ENCODE measurements at places on chromosomes 1 and 21.

GRCh38 chr1:29858646-29859045, 622.3 kb downstream of the PTPRU start:
- DNase-seq, result no peak

DNA sequence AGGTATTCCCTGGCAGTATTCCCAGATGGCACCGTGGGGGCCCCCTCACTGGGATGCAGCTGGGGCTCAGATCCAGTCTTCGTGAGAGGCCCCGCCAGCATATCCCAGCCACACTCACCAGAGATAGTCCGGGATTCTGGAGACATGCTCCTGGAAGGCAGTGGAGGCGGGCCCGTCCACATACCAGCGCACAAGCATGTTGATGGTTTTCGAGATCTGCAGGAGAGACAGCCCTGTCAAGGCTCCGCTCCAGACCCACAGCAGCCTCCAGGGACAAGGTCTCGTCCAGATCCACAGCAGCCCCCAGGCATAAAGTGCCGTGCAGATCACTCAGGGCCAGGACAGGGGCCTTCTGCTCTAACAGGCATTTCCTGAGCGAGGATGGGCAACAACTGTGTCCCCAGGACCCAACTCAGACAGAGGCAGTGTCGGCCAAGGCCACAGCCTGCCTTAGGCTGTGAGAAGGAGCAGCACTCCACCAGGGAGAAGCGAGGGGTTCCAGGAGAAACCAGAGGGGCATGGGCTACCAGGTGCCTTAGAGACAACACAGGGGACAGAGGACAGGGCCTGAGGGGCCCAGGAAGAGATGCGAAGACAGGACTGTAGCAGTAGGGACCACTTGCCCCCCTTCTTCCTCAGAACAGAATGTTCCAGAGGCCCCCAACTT, 14.8 kb downstream of the LSS start:
- peak; percentile 58 for DNase-seq

DNA sequence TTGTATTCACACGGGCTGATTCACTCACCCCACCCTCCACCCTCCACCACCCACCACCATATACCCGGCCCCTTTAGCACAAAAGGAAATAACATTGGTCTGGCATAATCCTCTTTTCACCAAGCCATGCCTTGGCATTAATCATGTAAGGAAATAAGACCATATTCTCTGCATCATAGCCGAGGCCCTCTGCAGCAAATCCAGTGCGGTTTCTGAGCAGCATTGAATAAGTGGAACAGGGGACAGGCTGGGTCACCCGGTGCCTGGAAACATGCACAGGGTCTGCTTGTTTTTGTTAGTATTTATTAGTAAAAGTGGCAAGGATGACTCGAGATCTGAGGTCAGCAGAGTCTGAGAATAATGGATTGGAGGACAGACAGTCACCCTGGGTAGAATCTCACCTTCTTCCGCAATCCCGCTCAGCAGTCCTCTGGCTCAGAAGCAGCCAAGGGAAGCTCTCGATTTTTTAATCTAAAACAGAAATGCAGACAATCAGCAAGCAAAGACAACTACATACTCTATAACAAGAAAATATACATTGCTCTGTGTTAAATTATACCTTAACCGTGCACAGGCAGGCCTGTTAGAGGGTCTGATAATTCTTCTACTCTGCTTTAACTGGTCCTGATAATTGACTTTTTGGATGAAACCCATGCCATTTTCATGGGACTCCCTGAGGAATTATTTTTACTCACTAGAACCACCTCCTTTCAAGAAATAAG, 52.4 kb upstream of the CDC42BPA start:
- DNase-seq, result no peak

DNA sequence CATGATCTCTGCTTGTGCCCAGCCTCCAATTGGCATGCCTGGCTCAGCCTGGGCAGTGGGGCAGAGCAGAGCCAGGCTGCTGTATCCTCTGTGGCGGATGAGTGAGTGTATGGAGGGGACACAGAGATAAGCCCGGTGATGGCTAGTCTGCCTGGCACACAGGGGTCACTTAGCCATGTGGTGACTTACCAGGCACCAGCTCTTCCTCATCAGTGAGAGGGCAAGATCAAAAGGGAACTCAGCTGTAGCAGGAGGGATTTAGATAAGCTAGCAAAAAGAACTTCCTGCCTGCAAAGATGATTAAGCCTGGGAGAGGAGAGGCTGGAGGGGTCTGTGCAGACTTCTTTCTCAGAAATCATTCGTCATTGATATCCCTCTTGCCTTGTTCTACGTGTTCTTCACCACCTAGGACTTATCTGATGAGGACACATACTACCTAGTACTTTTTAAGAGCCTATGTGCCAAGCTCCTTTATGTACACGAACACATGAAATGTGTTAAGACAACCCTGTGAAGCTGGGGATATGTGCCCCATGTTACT, 7.9 kb downstream of the KIF21B start:
- no peak for DNase-seq

DNA sequence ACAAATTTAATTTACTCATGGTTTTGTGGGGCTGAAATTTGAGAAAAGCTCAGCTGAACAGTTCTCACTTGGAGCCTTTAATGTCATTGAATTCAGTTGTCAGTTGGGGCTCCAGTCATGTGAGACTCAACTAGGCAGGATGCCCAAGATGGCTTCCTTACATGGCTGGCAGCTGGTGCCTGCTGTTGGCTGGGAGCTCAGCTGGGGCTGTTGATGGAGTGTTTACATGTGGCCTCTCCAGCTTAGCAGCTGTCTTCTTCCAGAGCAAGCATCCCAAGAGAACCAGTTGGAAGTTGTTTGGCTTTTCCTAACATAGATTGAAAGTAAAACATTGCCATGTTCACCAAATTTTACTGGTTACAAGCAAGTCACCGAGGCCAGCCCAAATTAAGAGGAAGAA, 81.8 kb upstream of the KCNA3 start:
- DNase-seq, result no peak

DNA sequence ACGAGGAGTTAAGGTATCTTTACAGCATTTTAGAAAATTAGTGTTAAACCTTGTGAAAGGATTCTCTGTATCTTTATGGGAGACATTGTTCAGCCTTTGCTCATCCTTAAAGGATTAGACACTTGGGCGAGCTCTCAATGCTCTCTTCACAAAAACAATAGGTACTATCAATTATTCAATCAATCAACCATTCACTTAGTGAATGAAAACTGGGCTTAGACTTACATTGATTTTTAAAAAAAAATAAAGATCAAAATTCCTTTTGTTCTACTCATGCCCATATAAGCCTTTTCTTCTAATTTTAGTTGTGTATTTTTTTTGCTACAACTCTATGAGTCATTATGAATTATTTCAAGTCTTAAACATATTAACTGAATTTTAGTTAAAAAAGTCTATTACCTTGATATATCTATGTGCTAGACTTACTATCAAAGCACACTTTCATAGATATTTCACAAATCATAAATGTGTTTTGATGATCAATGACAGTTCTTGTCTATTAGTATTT, 181.2 kb downstream of the DPYD start:
- no peak for DNase-seq

DNA sequence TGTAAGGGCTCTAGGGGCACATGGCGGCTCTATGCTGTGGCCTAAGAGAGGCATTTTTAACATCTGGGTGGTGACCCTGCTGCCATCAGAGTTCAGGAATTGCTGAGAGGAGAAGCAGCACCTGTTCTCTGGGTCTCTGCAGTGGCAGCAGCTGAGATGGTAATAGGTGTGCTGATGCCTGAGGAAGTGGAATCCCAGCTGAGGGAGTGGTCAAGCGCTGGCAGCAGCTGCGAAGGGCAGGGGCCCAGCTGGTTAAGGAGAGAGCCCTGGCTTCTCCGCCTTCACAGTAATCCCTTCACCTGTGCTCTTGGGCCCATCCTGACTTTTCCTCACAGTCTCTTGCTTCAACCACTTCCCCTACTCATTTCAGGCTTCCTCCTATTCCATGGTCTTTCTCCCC, 39.8 kb downstream of the GJA5 start:
- DNase-seq, result no peak

- DNase-seq, result no peak
Measured at GRCh38 chr1:245188403-245188802, 33.6 kb downstream of the KIF26B start.

Data from activated effector memory CD4-positive, alpha-beta T cell treated with anti-CD3 and anti-CD28 coated beads, Interleukin-2, amount 50 U/mL, for 16 hours (primary cell).